ENCODE measurements at places on chromosomes 11 and 22.
A peak's percentile ranks its signal among the peaks of the same experiment; 100 is the strongest.

DNA sequence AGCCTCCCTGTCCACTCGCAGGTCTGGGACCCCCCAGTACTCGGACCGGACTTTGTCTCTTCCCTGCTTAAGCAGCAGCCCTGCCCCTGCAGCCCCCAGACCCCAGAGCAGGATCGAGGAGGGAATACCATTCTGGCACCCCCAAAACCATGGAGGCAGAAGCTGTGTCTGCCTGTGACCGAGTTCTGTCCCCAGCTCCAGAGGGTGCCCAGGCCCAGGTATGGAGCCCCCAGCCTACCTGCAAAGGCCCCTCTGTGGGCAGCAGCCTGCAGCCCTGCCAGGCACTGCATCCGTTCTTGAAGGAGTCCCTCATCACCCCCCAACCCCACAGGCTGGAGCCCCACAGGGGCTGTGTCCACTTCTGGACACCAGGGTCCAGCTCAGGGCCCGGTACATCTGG lies 163.8 kb downstream of the BRD1 start:
- no peak for DNase-seq

DNA sequence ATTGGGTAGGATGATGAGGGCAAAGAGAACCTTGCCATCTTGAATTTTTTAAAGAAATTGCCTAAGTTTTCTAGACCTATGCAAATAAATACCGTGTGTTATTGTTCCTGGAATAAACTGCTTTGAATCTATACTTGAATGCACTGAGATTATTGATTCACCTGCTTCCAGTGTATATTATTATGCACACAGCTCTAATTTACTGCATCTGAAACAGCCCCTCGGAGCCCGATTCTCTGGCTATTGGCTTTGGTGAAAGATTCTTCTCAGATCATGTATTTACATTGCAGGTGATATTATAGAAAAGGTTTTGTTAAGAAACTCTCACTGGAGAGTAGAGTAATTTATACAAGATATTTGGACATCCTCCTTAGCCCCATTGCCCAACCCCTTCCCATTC lies 254.2 kb downstream of the TENM4 start:
- DNase-seq: no peak

GRCh38 chr11:12801976-12802375 lies 127.8 kb downstream of the TEAD1 start:
- no peak for DNase-seq

- no peak for DNase-seq
Measured at GRCh38 chr11:130765951-130766649, 150.2 kb downstream of the SNX19 start.

DNA sequence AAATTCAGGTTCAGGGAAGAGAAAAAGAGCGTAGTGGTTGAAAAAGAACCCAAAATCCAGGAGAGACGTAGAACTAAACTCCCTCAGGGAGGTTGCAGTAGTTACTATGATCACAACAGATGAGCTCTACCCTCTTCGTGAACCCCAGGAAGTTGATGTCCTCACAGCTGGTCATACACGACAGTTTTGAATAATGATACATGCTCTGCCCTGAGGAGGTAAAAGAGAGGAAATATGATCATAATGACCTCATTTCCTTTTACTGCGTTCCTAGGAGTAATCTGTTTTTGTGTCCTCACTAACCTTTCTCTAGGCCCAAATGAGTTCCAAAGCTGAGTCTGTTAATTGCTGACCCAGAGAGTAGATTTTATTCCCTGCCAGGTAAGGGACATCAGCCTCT lies 1.3 kb downstream of the PATE2 start:
- no peak for DNase-seq

DNA sequence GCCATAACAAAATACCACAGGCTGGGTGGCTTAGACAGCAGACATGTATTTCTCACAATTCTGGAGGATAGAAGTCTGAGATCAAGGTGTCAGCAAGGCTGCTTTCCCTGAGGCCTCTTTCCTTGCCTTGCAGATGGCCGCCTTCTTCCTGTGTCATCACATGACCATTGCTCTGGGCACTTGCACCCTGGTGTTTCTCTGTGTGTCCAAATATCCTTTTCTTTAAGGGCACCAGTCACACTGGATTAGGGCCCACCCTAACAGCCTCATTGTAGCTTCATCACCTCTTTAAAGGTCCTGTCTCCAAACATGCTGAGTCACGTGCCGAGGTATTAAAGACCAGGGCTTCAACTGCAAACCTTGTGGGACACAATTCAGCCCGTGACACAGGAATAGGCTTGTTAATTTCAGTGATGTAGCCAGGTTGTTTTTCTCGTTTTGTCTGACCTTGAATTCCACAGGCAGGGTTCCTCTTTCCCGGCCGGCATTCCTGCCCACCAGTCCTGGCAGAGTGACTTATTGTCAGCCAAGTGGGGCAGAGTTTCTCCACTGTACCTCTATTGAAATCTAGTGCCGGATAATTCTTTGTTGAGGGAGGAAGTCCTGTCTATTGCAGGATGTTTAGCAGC lies 100.1 kb downstream of the KCNQ1OT1 start:
- DNase-seq: no peak

DNA sequence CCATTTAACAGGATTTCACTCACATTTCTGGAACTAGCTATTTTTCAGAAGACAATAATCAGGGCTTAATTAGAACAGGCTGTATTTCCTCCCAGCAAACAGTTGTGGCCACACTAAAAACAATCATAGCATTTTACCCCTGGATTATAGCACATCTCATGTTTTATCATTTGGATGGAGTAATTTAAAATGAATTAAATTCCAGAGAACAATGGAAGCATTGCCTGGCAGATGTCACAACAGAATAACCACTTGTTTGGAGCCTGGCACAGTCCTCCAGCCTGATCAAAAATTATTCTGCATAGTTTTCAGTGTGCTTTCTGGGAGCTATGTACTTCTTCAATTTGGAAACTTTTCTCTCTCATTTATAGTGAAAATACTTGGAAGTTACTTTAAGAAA lies 9.2 kb downstream of the PRSS23 start:
- no peak for DNase-seq

- DNase-seq: no peak
Measured at GRCh38 chr22:19719488-19720021, 3.8 kb upstream of the GP1BB start.

DNA sequence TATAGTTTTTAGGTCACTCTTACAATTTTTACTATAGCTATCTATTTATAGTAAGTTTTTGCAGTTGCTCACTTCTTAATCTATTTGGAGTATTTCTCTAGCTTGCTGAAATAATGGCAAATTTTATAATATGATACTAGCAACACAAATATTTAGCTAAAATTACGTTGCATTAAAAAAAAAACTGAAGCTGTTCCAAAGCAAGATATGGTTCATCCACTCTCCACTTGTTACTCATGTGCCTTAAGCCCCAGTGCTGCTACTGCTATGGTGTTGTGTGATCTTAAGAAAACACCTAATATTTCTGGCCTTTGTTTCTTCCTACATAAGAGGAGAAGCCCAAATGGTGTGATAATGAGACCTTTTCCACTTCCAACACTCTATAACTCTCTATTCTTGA lies 479 bp downstream of the MMP3 start:
- DNase-seq: no peak

DNA sequence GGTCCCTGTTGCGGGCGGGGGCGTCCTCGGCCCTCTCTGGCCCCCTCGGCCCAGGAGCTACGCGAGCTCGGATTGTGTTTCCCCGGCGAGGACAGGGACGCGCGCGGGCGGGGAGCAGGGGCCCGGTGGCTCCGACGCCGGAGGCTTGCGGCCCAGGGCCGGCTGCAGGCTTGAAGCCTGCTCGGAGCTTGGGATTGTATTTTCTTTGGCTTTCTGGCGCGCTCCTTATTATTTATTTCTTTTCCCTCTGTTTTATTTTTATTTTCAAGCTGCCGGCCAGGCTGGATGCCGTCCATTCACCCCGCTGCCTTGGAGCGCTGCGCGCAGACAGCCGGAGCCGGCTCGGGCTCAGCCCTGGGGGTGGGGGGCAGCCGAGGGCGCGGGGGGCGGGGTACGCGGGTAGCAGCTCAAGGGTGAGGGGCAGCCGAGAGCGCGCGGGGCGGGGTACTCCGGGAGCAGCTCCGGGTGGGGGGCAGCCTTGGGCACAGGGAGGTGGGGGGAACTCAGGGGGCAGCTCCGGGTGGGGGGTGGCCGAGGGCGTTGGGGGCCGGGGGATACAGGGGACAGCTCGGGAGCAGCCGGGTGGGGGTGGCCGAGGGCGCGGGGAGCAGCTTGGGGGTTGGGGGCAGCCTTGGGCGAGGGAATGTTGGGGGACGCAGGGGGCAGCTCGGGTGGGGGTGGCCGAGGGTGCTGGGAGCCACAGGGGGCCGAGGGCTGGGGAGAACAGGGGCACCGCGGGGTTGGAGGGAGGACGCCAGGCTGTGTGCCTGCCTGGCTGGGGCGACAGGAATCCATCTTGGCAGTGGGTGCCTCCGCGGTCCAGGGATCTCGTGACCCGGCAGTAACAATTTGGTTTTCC lies 42.7 kb downstream of the KCNJ1 start:
- no peak for DNase-seq

DNA sequence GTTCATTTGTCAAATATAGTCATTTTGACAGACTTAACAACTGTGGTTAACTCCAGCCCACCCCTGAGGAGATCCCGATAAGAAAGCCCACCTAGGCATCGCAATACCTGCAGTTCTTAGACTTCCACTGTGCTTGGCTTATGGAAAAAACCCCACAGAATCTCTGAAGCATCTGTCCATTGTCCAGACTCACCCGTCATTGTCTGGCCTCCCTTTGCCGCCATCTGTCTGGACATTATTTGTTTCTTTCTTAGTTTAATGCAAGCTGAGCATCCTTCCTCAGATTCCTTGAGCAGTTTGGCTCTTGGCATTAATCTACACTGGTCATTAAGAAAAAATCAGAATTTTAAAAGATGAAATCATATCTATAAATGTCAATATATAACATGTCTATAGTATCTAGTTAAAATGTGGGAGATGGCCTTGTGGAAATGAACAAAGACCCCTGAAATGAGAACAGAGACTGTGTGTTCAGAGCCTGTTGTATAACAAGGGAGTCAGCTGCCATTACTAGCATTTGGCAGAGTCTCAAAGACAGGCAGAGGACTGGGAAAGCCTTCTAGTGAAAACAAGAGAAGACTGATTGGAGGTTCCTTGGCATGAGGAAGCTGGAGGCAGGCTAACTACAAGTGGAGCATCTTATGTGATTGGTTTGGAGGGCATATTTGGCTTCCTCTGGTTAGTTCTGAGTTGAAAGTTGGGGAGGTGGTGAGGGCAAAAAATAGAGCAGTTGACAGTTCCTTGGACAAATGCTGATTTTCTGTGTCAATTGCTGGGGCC lies 80.4 kb downstream of the SPON1 start:
- peak; percentile 79 for DNase-seq

GRCh38 chr11:92528001-92528400 lies 303.4 kb downstream of the FAT3 start:
- DNase-seq: no peak

GRCh38 chr11:35477901-35478300 lies 47.5 kb downstream of the PAMR1 start:
- DNase-seq: no peak

GRCh38 chr11:112656772-112657428 lies 304.3 kb upstream of the NCAM1 start:
- DNase-seq: no peak

GRCh38 chr11:132068556-132068955 lies 698.1 kb downstream of the NTM start:
- no peak for DNase-seq

DNA sequence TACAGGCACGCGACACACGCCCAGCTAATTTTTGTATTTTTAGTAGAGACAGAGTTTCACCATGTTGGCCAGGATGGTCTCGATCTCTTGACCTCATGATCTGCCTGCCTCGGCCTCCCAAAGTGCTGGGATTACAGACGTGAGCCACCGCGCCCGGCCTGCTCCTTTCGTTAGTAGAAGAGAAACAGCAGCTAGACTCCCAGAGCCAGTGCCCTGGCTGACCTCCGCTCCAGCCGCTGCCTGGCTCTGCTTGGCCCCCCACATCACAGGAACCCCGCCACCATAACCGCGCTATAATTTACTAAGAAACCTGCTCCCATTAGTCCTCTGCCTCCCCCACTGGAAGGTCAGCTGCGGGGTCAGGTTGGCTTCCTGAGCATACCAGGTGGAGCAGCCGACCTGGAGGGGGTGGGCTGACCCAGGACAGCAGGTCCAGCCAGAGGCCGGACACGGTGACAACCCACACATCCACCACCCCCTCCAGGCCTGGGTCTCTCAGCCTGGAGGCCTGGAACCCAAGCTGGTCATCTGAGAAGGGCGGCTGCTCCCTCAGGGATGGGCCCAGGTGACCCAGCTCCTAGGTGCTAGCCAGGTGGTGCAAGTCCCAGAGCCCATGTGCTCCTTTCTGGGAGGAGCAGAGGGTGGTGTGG lies 7.5 kb upstream of the POLDIP3 start:
- DNase-seq: no peak

GRCh38 chr22:27238935-27239510 lies 562.5 kb downstream of the MN1 start:
- DNase-seq: no peak

GRCh38 chr22:50443801-50444625 lies 30.8 kb downstream of the SBF1 start:
- DNase-seq: no peak

DNA sequence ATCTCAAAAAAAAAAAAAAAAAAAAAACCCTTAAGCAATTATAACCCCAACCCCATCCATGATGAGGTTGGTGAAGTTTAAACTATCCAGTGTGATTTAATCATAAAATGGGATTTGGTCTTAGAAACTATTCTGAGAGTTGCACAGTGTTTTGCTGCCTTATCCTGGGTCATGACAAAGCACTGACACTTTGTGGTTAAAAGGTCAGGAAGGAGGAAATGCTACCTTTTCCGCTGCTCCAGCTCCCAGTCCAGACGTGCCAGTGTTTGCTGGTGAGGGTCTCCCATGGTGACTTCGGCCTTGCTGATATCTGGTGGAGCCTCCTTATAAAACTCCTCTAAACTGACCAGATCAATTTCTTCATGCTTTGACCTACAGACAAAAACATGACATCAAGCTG lies 14.5 kb downstream of the THOC5 start:
- DNase-seq: no peak

DNA sequence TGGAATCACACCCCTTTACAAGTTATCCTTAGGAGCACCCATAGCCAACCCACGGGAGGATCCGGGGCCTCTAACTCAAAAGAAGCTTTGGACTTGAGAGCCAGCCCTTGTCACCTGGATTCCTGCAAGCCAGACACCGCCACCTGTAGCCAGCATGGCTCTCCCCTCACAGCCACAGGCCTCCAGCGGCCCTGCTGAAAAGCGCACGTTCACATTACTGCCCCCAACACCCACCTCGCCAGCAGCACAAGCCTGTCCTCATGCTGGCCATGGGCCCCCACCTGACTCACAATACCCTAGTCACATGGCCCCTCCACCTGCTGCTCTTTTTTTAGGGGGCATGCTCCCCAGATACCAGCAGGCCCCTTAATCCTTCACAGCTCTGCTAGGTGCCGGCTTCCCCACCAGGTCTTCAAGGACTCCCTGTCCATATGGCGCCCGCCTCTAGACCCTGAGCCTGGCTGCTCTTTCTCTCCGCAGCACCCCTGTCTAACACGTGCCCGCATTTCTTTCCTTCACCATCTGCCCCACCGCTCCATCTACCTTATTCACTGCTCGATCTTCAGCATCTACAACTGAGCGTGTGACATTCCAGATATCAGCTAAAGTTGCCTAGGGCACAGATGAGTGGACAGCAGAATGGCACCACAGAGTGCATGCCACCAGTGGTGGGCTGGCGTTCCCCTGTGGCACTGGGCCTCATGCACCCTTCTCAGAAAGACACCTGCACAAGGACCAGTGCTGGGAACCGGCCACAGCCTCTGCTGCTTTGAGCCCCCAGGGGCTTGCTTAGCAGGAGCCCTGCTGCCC lies 6.6 kb downstream of the CARS1 start:
- no peak for DNase-seq

Data from anterior cingulate cortex (tissue), 58 donors.